ENCODE measurements at places on chromosomes 6 and 20. TPM values are rescaled to one million over a fixed set of nuclear protein-coding genes. Genes with fewer than 3 reads are reported as not detected.
A peak's percentile ranks its signal among the peaks of the same experiment; 100 is the strongest.

Gene GUCA1A
- not detected for total RNA-seq

Gene SCP2D1
- total RNA-seq, result not detected

Gene MSH5
- 22.4 TPM for total RNA-seq

DNA sequence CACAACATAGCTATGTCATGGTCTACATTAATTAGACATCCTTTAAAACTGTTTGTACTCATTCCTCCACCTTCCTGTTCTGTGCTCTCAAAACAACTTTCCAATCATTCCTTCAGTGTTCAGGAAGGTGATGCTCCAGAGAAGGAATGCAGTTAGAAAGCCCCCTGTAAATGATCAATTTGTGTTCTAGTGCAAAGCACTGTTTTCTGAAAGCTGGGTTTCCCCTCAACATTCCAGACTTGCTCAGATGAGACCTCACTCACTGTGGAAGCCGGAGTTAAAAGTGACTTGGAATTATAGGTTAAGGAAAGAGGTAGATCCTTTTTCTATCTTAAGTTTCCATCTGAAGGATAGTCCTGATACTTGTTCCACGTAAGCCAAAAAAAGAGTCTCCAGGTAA lies 95.9 kb downstream of the BMP2 start:
- DNase-seq, result no peak

DNA sequence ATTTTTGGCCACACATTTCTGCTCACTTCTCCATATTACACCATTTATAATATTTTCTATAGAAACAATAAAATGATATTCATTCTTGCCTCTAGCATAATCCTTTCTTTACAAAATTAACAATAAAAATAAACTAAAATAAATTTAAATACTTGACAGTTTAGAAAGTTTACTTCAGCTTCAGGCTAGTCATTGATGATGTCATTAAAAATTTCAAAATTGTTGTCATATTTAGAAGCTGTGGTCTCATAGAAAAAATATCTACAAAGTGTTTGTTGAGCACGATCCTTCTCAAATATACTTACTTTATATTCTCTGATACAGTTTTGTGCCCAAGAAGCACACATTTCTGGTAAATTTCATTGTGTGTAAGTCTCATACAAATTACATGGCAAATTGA lies 717.4 kb upstream of the CITED2 start:
- DNase-seq, result no peak

DNA sequence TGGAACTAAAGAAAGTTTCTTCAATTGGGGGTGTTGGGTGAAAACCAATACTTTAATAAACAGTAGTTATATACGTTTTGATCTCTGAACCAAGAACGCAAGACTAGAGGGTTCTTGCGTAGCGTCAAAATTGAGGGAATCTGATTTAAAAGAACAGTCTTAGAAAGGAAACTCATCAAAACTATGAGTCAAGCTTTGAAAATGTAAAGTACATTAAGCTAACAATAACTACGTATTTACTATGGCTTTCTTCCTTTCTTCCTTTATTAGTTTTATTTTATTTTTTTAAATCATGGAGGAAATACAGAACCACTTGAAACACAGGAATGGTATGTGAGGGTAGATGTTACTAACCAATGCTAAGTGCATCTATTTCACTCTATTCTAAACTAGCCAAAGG lies 287.0 kb upstream of the RSPO3 start:
- no peak for DNase-seq

- DNase-seq, result no peak
Measured at GRCh38 chr6:169800668-169801395, 49.4 kb downstream of the ERMARD start.

- DNase-seq, result no peak
Measured at GRCh38 chr20:55977690-55978459, 27.4 kb downstream of the CBLN4 start.

DNA sequence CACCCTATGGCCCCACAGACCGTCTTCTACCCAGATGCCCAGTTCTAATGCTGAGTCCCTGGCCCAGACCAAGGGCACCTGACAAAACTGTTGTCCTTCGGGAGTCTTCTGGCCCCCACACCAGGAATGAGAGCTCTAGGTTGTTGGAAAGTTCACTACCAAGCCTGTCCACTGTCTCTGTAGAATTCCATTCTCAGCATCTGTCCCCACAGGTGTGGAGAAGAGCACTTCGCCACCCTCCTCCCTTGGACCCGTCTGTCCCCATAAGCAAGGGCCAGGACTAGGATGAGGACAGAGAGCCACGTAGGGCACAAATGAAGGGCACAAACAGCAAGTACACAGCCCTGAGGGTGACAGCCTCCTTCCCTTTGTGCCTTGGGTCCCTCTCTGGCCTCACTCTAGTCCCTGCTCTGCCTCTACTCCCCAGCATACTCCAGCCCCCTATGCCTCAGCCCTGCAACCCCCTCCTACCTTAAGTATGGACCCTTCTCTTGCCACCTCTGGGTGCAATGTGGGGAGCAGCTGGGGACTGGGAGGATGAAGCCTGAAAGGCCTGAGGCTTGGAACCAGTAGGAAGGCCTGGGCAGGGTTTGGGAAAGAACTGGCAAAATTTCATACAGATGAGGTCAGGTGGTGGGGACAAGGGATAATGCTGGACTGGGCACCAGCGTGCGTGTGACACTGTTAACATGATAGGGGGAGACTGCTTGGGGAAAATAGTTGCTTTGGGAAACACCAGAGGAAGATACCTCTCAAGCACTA lies 4.3 kb downstream of the LZTS3 start:
- no peak for DNase-seq

GRCh38 chr20:62367136-62367632 lies at the start of gene LAMA5:
Gene LAMA5 (minus strand): TSS chr20:62367312. CDS start chr20:62367245, 67 bp downstream.
- no peak for DNase-seq

DNA sequence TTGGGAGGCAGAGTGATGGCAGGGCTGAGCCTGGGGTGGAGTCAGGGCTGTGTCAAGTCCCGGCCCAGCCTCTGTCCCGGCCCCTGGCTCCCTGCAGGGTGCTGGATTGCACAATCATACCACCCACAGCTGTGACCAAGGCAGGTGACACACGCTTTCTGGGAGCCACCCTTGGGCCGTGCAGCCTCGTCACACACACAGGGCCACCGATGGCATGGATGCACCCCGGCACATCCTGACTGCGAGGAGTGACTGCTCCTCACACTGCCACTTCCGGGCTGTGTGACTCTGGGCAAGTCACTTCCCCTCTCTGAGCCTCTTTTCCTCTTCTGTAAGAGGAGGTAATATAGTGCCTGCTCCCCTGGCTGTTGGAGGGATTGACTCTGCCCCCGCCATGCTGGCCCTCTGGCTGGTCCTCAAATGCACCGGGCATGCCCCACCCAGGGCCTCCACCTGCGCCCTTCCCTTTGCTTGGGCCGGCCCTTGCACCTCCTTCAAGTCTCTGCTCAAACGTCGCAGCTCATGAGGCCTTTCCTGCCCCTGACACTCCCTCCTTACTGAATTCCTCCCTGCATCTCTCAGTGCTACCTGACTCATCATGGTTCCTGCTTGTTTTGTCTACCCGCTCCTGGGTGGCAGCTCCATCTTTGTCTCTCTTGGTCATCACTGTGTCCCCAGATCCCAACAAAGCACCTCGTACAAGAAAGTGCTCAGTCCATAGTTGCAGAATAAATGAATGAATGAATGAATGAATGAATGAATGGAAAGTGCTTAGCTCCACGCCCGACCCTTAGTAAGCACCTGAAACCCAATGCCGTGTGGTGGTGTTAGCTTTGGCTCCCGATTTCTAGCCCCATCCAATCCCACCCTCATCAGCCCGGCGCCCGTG lies 93.5 kb downstream of the CEBPB start:
- peak; percentile 11 for DNase-seq

GRCh38 chr6:33828764-33829731 lies 25.2 kb upstream of the MLN start:
- DNase-seq, result no peak

- DNase-seq, result no peak
Measured at GRCh38 chr20:57001126-57001767, 265.2 kb downstream of the BMP7 start.
